ENCODE measurements at places on chromosomes 6 and 20.

DNA sequence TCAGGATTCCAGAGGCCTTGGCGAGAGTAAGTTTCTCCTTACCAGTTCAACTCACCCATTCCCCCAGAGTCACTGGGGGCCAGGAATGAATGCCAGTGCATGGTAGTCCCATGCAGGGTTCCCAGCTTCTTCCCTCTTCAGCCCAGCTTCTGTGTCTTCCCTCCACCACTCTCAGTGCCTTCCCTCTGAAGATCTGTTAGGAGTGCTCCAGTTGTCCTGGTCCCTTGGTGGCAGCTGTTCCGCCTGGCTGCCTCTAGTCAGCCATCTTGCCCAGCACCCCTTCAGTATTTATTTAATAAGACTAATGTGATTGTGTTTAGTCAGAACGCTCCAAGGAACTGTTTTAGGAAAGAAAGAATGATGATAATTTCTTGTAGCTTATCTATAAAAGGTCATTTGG is 23.1 kb downstream of the FIG4 start:
- no peak for DNase-seq

- no peak for DNase-seq
Observed at GRCh38 chr6:152204591-152204990, 397.1 kb downstream of the ESR1 start.

DNA sequence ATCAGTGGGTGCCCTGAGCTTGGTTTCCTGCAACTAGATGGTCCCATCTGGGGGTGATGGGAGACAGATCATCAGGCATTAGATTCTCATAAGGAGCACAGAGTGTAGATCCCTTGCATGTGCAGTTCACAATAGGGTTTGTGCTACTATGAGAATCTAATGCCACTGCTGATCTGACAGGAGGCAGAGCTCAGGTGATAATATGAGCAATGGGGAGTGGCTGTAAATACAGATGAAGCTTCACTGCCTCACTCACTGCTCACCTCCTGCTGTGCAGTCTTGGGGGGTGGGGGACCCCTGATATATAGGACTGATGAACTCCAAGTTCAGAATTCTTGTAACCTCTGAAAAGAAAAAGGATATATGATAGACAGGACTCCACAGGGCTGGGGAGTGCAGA is 108.0 kb downstream of the RIN2 start:
- no peak for DNase-seq

DNA sequence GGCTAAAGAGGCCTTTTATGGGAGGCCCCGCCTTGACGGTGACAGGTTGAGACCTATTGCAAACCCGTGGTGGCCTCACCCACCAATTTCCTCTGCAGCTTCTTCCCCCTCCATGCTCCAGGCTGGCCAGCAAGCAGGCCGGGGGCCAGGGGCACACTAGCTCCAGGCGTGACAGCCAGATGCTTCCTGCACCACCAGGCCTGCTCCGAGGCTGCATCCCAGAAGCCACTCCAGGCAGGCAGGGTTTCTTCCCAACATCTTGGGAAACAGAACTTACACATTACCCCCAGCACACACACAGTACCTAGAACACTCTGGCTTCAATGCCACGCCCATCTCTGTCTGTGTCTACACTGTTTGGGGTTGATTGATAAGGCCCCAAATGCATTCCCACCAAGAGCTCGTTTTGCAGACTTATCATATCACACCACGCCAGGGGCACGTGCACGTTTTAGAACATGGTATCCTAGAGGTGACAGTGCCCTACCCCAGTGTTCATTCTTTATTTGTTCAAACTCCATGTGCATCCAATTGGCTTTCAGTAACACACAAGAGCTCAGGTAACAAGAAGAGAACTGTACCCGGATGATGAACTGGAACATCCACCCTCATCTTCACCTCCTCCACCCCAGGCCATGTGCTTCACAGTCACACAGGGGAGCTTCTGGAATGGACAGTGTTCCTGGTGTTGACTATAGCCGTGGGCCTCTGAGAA is 221.4 kb upstream of the RREB1 start:
- DNase-seq: no peak

DNA sequence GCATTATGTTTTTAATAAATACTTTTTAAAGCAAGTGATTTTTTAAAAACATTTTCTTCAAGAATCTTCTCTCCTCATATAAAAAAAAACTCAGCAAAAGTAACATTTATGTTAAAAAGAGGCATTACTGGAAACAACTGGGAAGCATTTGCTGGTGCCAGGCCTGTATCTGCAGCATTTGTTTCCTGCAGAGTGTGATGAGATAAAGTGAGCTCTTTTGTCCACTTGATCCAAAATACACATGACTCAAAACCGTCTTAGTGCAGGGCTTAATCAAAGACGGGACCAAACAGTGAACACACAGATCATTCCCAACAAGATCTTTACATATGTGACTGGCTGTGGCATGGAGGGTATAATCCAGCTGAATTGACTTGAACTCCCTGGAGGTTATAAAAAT is 28.3 kb upstream of the RIPPLY2 start:
- no peak for DNase-seq

DNA sequence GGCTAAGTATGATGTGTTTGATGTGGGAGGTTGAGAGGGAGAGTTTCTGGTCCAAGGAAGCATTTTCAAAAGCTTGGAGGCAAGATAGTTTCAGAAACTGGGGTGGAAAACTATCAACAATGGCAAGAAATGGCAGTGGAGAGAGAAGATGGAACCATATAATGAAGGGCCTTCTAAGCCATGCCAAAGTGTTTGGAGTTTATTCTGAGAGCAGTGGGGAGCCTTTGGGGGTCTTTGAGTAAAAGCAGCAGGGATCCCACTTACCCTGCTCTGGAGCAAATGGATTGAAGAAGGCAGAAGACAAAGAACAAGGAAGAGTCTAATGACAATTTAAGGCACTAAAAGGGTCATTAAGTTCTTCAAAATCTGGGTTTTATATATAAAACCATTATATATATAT is 538.9 kb downstream of the UTRN start:
- no peak for DNase-seq

GRCh38 chr6:30837870-30838269 is 46.4 kb upstream of the DDR1 start:
- DNase-seq: no peak

DNA sequence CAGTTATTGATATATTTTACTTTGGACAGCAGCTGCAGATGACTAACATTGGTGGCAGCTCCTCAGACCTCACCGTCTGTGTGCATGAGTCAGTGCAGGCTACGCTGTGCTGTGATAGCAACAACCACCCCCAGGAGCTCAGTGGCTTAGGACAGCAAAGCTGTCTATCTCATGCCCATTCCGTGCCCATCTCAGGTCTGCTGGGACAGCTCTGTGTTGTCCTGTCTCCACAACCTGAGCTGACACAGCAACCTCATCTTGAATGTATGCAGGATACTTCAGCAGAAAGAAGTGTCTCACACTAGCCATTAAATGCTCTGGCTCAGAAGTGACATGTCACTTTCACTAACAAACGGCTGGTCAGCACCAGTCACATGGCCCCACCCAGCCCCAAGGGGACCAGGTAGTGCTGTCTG is 47.7 kb downstream of the BANF2 start:
- DNase-seq: no peak

DNA sequence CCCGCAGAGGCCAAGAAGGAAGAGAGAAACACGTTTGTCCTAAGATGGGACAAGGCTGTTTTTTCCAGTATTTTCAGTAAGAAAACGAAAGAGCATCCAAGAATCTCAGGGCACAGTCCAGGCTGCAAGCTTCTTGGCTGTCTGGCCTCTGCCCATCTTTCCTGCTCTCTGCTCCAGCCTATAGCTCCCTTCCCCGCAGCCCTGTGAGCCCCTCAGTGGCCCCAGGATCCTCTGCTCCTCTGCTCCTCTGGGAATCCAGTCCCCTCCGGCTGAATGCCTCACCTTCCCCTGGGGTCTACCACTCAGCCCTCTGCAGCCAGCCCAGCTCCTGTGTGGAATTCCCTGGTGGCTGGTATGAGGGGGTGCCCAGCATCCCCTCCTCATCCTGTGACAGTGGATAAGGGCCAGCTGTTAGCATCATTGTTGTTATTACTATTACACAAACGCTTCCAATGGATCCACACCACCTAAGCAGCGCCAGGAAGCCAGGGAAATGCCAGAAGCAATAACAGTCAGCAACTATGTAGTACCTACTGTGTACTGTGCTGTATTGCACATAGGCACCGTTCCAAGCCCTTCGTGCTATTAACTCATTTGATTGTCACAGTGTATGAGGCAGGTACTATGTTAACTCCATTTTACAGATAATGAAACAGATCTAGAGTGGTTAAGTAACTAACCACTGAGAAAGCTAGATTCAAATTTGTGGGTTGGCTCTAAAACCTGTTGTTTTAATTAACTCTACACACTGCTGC is 60.3 kb upstream of the PTPN1 start:
- DNase-seq: no peak

DNA sequence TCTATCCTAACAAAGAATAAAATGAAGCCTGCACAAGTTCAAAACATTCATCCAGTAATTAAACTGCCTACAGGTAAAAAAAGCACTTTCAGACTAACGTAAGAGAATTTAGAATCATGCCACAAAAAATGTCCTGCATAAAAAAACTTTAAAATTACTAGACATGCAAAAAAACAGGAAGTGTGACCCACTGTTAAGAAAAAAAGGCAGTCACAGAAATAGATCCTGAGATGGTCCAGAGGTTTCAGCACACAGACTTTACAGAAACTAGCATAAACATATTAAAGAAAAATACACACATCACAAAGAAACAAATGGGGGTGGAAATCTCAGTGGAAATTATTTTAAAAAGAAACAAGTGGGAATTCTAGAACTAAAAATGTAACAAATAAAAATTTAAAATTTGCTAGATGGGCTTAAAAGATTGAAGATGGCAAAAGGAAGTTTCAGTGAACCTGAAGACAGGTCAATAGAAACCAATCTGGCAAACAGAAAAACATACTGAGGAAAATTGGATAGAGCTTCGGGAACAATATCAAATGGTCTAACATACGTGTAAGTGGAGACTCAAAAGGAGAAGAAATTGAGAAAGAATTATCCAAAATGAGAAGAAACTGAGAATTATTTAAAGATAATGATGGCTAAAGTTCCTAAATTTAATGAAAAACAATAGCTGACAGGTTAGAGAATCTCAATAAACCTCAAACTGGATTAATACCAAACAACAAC is 3.4 kb upstream of the ZNF133 start:
- no peak for DNase-seq

DNA sequence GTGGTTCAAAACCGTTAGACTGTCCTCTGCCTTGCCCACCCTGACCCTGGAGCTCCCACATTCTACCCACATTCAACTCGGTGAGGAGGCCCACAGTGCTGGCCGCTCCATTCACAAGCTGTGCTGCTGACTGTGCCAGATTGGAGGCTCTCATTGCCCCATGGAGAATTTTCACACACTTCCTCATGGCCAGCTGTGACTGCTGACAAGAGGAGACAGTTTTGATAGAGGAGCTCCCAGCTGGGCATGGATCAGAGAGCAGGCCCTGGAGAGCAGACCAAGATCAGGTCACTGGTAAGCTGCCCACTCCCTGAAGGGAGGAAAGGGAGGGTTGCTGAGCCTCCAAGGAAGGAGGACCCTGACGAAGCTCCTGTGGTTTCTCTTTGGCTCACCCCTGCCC is 246.1 kb upstream of the RIN2 start:
- no peak for DNase-seq

DNA sequence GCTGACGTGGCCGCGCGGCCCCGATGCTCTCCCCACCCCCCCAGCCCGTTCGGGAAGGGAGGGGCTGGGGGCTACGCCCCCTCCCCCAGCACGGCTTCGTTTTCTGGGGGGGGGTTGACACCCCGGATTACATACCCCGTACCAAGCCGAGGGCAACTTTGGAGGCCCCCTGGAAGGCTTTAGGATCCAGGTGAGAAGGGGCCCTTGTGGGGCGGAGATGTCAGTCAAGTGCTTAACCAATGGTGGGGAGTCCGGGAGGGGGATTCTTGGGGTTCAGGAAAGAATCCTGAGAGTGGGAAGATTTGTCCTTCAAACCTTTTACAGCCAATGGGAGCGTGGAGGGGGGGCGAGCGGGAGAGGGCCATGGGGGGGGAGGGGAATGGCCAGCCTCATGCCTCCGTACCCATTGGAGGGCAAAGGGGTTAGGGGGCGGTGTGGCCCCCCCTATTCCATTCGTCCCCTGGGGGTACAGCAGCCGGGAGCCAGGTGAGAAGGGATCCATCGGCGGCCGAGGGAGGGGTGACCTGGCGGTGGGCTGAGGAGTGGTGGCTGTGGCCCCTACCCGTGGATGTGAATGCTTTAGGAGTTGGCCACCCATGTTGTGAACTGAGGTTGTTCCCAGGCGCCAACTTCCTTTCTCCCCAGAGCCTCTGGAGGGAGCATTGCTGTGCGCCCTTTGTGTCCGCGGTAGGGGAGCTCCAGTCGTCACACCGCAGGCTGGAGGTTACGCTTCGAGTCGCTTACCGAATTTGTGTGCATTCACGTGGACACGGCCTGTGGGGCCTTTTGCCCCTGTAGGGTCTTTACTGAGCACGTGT is 682 bp downstream of the BRD2 start:
- peak; percentile 83 for DNase-seq

DNA sequence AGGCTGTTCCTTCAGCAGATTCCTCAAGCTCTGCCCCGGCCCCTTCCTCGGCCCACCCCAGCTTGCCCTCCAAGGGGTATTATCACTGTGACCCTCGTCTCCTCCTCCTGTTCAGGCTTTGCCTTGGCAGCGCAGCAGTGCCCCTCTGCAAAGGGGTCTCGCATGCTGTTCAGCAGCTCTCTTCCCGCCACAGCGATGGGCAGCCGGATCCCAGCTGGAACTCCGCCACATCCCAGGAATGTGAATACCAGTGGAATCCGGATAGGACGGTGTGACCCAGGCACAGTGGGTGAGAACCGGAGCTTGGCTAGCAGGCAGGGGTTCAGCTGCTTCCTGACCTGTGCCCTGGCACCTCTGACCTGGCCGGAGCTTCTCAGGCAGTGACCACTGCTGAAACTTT is 52.9 kb downstream of the RNASET2 start:
- DNase-seq: no peak

DNA sequence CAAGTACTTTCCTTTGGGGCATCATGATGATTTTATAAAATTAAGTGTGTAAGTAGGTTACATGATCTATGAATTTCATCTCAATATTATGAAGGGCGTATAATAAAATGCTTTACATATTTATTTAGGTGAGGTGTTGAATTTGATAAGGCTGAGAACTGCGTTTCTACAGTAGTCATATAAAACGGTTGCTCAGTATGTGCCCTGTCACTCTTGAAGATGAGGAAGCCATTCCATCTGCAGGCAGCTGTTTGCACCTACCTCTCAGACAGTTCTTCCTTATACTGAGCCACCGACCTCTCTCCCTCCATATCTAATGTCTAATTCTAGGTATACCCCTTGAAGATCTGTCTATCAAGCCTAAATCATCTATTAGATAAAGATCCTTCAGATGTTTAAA is 16.1 kb downstream of the NCOA7 start:
- DNase-seq: no peak

All from activated T-cell treated with anti-CD3 and anti-CD28 coated beads, Interleukin-2, amount 50 U/mL, for 48 hours (primary cell).